ENCODE measurements at places on chromosomes 1 and 21.

DNA sequence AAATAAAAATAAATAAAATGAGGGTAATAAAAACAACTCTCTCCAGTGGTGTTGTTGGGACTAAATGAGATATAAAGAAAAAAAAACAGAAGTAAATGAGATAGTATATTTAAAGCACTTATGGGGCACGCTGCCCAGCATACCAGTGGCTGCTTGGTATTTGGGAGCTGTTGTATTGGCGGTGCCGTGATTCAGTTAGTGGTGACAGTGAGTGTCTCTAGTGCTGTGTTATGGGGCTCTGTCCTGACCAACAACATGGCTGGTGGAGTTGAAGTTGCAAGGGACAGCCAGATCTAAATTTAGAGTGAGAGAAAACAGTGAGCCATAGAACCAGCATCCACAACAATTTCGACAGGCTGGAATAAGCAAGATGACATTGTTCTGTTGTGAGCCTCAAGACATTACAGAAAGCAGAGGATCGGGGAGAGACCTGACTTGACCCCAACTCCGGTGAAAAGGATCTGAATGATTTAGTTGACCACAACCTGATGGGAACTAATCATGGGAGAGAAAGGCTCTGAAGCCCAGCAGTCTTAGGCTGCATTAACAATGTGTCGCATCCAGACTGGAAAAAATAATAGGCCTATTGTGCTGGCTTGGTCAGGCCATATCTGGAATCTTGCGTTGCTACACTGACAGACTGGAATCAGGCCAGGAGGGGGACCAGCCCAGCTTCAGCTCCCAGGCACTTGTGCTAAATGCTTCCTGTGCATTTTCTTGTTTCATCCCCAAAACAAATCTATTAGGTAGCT, 2.4 kb upstream of the MFSD2A start:
- no peak for DNase-seq

- no peak for DNase-seq
Observed at GRCh38 chr1:100769906-100770646, 50.5 kb downstream of the VCAM1 start.

DNA sequence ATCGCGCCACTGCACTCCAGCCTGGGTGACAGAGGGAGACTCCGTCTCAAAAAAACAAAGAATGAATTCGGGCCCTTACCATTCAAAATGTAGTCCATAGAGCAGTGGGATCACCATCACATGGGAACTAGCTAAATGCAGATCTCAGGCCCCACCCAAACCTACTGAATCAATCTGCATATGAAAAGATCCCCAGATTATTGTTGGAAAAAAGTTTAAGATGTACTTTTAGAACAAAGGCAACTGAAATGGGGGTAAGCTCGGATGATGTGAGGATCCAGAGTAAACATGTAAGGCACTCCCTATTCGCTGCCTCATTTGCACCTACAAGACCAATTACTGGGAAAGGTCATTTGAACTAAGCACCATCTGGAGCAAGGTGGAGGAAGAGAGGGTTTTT, 803 bp upstream of the FLAD1 start:
- DNase-seq: no peak

- no peak for DNase-seq
Observed at GRCh38 chr1:8251635-8252034, 66.3 kb upstream of the SLC45A1 start.

- DNase-seq: peak; percentile 85
Observed at GRCh38 chr1:23403735-23404486, 20.6 kb downstream of the TCEA3 start.

DNA sequence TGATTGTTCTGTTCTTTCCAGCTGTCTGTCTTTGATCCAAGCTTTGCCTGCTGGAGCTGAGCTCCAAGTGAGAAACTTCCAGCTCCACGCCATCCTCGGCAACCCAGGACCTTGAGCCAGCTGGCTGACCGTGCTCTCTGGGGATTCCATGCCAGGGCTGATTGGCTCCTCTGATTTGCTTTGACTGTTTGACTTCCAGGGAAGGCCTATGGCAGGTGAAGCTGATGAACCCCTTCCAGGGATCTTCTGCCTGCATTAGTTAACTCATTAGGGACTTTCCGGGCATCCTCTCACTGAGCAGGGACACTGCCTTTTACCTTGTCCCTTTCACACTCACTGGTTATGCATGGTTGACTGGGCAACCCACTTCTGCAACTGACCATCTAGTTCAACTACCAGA, 406.1 kb downstream of the RPS6KC1 start:
- no peak for DNase-seq

DNA sequence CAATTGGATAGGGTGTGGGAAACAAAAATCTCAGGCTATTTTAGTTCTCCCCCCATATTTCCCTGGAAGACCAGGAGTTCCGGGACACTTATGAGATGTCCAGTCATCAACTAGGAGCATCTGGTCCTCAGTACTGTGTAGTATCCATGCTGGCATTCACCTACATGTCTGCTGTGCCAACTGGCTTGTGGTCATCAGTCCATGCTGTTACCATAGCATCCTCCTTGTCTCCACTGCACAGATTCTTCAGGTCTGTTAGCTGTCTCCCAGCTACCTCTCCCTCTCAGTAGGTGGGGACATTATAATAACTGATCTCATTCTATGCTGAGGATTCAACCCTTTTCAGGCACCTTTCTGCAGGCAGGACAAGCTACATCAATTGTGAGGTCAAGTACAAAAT, 302.9 kb downstream of the BARHL2 start:
- DNase-seq: no peak

DNA sequence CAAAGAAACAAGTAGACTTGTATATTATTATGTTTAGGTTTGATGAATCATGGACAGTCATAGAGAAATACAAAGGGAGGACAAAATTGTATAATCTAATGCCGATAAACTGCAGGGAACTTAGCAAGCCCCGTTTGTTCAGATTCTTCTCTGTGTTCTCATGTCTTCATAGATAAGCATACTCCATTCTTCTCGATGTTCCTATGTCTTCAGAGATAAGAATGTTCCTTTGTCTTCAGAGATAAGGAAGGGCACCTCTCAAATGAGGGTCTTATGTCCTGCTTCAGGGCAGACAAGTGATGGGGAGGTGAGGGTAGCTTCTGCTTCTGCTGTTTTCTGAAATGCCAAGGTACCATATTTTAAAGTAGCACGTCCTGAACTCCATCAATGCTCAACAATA, 19.7 kb upstream of the TADA1 start:
- DNase-seq: no peak

DNA sequence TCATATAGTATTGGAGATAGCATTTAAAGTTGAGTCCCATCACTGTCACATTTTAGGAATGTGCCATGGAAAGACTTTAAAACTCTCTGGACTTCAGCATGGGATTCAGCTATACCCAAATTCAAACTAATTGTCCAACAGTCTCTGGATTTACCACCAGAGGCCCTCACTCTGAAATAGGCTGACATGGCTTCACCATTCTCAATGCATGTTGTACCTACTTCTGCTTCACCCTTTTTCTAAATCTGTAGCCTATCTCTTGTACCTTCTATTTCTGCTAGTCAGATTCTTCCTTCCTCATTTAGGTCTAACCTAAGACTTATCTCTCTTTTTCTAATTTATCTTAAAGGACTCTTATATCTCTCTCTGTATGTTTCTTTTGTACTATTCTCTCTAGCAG, 512.7 kb upstream of the ZRANB2 start:
- DNase-seq: no peak
